ENCODE measurements at places on chromosomes 3 and 15.

DNA sequence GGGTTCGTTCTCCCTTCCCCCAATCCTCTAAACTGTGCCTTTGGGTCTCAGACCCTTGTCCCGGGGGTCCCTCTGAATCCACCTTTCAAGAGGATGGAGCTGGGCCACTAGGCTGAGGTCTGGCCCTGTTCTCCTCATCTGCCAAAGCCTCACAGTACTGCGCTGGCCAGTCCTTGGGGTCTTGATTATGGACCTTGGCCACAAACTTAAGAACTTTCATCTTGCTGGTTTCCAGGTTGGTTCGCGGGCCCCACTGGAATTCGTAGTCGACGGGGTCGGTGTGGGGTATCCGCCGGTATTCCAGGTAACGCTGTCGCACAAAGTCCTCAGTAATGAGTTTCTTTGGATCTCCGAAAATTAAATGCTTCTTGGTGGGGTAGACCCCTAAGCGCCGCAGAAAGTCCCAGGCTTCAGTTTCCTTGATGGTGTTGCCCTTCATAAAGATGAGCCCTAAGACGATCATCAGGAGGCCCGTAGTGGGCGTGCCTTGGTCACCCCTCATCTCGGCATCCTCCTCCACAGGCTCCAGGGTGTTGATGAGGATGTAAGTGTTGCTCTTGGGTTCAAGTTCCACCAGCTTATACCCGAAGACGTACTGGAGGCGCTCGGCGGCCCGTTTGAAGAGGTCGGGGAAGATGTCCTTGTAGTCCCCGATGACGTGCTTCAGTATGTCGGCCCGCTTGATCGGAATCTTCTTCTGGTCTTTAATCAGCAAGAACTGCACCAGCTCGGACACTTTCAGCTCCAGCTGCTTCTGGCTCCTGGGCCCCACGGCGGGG lies 727 bp downstream of the NSMCE3 start:
- DNase-seq: no peak

DNA sequence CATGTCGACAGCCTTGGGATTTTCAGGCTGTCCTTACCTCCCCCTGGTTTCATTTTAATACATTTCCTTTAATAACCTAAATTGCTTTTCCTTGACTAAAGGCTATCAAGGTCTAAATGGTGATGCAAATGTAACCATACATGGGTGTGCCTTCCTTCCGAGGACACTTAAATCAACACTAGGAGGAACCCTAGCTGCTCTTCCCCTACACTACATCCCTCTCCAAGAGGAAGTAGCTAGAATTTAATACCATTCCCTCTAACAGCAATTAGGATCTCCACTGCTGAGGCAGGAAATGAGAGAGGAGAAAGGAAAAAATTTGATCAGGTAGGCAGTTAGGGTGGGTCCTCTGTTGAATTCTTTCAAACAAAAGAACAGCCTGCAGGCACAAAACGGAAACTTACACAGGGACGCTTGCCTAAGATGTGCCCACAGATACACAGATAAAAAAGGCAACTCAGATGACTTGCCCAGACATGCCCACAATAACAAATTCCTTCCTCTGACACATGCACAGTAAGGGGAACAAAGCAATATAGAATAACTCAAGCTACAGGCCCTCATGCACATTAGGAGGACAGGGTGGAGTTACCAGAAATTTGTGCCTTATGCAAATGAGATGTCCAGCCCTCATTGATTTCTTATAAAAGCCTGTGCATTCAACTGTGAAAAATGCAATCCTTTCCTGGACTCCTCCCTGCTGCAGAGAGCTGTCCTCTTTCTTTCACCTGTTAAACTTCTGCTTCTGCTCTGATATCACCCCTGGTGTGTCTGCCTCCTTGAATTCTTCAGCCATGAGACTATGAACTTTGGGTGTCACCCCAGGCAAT lies 1024.4 kb upstream of the CADM2 start:
- peak; percentile 28 for DNase-seq

DNA sequence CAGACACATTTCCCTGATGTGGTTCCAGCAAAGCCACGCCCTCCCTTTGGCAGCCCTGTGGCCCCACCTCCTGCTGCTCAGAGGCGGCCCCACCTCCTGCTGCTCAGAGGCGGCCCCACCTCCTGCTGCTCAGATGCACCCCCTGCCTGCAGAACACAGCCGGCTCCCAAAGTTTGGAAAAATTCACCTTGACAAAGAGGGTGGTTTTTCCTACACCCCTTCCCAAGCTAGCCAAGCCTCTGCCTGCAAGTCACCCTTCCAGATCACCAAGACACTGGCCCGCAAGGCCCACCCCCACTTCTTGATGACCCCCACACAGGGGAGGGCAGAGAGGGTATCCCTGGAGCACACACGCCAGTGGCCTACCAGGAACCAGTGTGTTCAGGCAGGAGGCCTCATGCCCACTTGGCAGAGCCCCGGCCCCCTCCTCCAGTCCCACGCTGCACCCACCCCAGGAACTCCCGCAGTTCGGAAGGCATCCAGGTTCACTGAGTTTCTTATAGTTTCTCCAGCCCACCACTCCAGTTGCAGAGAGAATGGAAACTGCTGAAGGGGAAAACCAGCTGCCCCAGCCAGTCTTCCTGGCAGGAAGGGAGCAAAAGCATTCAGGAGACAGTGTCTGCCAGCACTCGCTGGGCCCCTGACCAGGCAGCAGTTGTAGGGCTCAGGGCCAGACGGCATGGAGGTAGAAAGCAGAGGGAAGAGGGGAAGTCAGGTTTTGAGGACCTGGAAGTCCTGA lies 2.3 kb upstream of the HAPLN3 start:
- no peak for DNase-seq

DNA sequence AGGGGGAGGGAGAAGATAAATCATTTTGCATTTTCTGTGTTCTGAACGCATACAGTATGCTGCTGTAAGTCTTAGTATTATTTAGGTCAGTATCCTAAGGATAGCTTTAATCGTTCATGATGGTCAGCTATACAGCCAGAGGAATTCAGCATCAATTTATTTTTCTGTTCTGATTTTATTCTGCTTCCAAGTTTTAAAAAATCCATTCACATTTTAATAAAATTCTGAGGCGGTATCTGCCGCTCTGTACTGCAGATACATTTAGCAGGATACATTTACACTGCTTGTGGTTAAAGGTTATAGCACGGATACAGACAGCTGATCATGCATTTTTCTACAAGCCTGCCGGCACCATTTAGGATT lies 17.8 kb downstream of the ZBTB38 start:
- DNase-seq: no peak

GRCh38 chr15:60001610-60002527 lies 2.2 kb upstream of the FOXB1 start:
- no peak for DNase-seq

DNA sequence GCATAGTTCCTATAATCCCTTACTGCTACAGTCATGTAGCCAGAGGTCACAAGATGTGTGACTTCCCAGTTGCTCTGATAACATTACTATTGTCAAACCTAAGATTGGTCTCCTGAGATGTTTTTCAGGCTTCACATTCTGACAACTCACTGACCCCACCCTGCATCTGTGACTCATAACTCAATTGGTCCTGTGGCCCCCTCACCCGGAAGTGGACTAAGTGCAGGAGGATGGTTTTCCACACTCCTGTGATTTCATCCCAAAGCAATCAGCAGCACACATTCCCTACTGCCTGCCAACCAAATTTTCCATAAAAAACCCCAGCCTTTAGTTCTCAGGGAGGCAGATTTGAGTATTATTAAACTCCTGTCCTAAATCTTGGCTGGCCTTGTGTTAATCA lies 564.9 kb upstream of the ZNF385D start:
- no peak for DNase-seq

DNA sequence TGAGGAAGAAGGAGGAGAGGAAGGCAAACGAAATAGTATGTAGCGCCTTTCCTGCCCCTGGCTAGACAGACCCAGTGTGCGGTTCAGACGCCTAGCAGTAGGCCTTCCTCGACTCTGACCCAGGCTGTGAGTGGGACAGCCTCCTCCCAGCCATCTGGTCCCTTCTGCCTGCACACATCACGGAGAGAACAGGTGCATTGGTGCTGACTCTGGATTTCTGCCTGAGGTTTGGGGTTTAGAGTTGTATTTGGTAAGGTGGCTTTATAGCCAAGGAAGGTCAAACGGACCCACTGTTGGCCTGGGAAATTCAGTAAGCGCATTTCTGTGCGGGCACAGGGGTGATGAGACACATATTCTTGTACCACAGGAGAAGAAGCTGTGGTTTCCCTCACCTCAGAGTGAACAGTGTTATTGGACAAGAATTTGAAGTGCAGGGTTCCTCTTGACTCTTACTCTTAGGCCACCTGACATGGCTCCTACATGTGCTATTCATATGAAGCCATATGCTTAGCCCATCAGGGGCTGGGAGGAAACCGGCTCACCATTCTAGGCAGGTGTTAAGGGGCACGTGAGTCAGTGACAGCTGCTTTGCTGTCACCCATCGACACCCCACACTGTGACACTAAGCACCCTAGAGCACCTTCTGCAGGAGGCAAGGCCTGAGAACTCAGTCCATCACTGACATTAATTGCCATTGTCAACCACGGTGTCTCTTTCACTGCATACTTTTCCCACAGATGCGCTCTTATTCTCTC lies 143.3 kb downstream of the CHDH start:
- DNase-seq: no peak

DNA sequence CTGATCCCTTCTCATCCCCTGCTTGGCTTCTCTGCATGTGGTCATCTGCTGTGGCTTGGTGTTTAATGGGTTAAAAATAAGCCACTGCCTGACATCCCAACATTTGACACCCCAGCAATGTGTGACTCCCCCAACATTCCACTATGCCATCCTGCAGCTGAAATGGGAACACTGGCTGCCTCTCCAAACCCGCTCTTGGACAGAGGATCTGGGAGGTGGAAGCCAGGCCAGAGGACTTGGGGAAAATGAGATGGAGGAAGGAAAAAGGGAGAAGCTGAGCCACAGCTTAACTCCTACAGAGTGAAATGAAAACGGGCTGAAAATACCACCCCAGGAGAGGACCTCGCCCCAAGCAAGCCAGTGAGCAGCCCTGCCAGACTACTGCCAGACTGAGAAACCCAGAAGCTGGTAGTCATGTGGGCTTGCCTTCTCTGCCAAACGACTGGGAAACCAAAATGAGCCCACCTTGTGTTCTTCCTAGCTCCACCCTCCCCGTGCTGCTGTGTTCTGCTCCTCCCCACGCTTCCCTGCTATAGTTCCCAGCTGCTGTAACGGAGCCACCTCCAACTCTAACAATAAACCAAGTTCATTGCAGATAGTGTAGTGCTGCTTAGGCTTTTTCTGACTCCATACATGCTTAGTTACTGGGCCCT lies 13.7 kb downstream of the MAP1A start:
- DNase-seq: no peak

GRCh38 chr3:159319156-159319555 lies 517.3 kb downstream of the MFSD1 start:
- no peak for DNase-seq

All from urinary bladder (tissue), 4 donors.